ENCODE measurements at places on chromosomes 3 and 15.

GRCh38 chr3:5918626-5919025, 731.1 kb downstream of the EDEM1 start:
- no peak for DNase-seq

GRCh38 chr3:27615555-27615954, 106.6 kb downstream of the EOMES start:
- no peak for DNase-seq

GRCh38 chr3:16559653-16560365, 45.4 kb downstream of the DAZL start:
- DNase-seq: no peak

- no peak for DNase-seq
Observed at GRCh38 chr3:29415482-29416223, 134.8 kb downstream of the RBMS3 start.

DNA sequence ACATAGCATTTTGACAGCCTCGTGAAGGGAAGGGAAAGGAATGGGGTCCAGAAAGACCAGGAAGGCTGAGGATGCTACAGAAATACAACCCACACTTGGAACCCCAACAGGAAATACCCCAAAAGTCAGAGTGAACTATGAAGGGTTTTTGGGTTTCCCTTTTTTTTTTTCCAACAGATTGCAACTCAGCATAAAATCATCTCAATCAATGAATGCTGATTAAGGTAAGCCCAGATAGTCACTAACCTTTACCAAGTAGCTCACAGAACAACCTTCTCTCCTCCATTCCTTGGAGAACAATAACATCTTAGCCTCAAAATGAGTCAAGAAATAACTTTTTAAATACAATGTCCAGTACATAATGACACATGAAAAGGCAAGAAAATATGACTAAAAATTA, 93.7 kb upstream of the OCA2 start:
- DNase-seq: no peak

- no peak for DNase-seq
Observed at GRCh38 chr15:93141371-93141794, 52.4 kb upstream of the RGMA start.

Measured in iPS DF 6.9 (cell line).